ENCODE measurements at places on chromosomes 16 and 17.
A peak's percentile ranks its signal among the peaks of the same experiment; 100 is the strongest.

DNA sequence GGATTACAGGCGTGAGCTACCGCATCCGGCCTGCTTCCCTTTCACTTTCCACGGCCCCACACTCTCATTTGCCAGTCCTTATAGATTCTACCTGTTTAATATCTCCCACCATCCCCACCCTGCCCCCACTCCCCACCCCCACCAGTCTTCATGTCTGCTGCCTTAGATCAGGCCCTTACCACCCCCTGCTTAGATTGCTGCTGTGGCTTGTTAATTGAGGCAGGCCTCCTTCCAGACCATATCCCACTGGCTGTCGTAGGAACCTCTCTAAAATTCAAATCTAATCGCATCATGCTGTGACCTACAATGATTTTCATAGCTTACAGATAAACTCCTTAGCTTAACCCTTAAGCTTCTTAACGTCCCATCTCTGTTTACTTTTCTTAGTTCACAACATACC is 4.9 kb downstream of the IQCK start:
- DNase-seq = no peak

- DNase-seq = no peak
Measured at GRCh38 chr16:78718141-78718540, 618.7 kb downstream of the WWOX start.

GRCh38 chr16:11946433-11946832 is 4.6 kb upstream of the NPIPB2 start:
- DNase-seq = no peak

DNA sequence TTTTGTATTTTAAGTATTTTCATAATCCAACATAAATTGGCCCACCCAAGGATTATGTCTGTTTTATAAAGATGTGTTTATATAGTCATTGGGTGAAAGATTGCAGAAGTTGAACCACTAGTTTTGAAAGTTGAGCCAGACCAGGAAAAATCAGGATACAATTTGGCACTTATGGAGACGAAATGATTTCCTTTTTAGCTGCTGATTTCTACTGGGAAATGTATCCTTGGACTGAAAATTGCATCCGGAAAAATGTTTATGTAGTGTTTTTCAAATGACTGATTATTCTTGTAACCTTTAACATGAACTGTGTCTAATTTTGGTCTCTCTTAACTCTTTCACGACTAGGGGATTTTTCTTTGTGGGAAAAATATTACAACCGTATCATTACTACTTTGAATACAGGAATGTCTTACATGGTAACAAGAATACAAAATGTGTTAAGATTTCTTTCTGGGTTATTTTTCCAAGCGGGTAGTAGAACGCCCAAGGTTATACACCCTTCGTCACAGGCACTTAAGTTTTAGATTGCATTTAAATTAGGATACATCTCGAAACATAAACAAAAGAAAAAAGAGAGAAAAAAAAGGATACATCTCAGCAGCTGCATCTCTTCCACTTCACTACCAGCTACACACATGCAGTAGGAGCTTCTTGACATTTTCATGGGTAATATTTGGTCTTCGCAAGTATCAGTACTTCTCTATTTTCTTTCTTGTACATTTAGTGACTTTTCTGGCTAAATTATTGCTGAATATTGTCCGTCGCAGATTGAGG is 273.0 kb upstream of the TBX2 start:
- DNase-seq = no peak

DNA sequence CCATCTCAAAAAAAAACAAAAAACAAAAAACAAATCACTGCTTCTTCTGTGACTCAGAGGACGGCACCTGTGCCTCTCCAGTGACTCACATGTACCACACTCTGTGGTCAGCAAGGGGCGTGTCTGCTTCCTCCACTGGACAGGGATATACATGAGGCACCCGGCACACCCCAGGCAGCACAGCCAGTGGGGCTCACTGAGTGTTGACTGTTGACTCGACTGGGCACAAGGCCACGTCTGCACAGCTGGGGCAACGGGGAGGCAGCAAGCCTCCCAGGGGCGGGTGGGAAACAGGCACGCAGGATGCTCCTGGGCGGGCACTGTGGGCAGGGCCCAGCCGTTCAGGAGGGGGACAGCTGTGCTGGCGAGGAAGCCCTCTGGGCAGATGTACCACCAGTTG is 64.1 kb downstream of the TIMM22 start:
- DNase-seq = no peak

GRCh38 chr16:80824623-80825364 is 20.4 kb upstream of the CDYL2 start:
- peak; percentile 19 for DNase-seq

GRCh38 chr16:1311212-1311737 is 1.8 kb downstream of the UBE2I start:
- DNase-seq = no peak

DNA sequence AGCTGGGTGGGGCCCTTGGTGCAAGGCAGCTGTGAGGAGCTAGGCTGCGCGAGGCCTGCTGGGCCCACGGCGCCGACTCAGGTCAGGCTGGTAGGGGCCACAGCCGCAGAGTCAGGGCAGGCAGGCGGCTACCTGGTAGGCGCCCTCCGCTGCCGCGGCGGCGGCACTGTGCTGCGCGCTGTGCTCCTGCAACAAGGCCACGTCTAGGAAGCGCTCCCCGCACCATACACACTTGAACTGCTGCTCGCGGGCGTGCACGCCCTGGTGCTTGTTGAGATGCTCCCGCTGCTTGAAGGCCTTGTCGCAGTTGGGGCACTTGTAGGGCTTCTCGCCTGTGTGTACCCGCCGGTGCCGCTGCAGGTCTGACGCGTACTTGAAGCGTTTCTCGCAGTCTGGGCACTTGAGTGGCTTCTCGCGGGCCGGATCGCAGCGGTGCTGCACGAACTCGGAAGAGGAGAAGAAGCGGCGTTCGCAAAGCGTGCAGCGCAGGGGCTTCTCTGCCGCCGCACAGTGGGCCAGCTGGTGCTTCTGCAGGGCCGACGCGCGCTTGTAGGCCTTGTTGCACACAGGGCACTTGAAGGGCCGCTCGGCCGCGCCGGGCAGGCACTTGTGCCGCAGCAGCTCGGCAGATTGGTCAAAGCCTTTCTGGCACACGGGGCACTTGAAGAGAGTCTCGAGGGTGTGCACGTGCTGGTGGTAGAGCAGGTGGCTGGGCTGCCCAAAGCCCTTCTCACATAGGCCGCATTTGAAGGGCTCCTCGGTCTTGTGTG is 3.9 kb downstream of the ZNF319 start:
- DNase-seq = no peak

DNA sequence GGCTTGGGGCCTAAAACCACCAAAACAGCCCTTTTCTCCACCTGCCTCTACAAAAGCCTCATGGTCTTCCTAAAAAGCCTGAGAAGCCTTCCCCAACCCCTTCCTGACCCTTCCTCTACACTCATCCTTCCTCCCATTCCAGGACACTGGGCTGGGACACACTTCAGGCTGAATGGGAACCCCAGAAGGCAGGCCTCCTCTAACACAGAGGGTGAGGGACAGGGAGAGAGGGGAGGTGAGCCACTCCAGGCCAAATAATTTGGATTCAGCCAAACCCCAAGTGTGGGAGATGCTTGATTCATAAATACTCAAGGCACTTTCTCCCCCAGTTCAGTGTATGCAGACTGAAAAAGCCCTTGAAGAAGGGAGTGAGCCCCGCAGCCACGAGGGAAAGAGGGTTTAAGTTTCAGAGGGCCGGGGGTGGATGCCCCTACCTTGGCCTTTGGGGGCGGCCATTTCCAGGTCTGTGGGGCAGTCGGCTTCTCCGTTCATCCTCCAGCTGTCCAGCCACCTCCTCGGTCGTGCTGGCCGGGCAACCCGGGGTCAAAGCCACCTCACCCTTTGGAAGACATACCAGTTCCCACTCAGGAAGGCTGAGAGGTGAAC is 1.6 kb downstream of the UBTF start:
- DNase-seq = no peak

DNA sequence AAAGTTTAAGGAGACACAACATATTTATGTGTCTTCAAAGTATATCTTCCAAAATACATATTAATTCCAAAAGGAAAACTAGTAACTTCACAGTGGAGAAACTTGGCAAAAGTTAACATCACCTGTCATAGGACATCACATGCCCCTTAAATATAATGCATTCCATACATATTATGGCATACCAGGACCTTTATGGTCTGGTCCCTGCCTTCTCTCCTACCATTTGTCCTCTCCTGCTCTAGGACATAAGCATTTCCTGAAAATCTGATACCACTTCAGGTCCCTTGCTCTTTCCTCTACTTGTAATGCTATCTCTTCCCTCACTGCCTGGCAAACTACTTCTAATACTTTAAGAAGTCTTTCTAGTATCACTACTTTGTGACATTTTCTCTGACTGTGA is 168.1 kb upstream of the RBL2 start:
- no peak for DNase-seq

Data from T follicular helper cell (primary cell).